Neural progenitor cell (in vitro differentiated cells): ENCODE measurements at places on chromosomes 12 and 14. TPM values are rescaled to one million over a fixed set of nuclear protein-coding genes. Genes with fewer than 3 reads are reported as not detected.

DNA sequence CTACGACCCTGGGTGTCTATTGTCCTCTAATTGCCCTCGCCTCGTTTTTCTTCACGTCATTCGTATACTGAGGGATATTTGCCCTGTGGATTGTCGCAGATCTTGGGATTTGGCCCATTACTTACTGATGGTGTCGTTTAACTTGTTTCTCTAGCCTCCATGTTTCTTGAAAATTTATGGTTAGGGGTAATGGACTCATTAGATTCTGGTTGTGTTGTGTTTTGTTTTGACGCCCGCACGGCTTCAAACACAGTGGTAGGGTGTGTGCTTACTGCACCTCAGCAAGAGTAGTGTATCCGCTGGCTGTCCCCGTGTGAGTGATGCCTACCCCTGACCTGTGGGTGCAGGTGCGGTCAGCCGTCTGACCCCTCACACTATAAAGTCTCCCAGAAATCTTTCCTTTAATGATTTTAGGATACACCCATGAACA lies 874 bp upstream of the RNU6-8 start:
- no peak overlapping the region for H3K27ac ChIP-seq
- H3K36me3 ChIP-seq = no peaks in the 10 kb centered on the region
- H3K4me3 ChIP-seq = peak overlapping the region; percentile 75
- peaks cover 18% of the 10 kb centered on the region for H3K27me3 ChIP-seq

DNA sequence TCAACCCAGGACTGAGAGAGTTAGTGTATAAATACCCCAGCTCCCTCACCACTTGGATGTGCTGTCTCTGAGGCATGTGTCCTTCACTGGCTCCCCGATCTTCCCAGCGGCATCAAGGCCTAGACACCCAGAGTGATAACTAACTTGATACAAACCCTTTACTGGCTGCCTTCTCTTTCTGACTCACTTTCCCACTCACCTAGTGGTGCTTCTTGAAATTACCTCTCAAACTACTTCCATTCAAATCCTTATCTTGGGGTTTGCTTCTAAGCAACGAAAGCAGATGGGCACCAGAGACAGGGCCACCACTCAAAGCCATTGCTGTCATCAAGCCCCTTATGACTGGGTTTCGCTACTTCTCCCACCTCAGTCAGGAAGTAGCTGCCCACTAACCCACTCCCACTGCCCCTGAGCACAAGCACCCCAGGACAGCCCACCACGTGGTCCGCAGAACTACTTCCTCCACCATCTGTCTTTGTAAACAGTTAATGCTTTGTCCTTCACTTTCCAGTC lies 17.2 kb downstream of the ZFP36L1 start:
- H3K36me3 ChIP-seq = no peaks in the 10 kb centered on the region
- no peak overlapping the region for H3K27ac ChIP-seq
- DNase-seq = no peak
- H3K4me1 ChIP-seq = peaks cover 8% of the 10 kb centered on the region
- H3K27me3 ChIP-seq = no peaks in the 10 kb centered on the region

DNA sequence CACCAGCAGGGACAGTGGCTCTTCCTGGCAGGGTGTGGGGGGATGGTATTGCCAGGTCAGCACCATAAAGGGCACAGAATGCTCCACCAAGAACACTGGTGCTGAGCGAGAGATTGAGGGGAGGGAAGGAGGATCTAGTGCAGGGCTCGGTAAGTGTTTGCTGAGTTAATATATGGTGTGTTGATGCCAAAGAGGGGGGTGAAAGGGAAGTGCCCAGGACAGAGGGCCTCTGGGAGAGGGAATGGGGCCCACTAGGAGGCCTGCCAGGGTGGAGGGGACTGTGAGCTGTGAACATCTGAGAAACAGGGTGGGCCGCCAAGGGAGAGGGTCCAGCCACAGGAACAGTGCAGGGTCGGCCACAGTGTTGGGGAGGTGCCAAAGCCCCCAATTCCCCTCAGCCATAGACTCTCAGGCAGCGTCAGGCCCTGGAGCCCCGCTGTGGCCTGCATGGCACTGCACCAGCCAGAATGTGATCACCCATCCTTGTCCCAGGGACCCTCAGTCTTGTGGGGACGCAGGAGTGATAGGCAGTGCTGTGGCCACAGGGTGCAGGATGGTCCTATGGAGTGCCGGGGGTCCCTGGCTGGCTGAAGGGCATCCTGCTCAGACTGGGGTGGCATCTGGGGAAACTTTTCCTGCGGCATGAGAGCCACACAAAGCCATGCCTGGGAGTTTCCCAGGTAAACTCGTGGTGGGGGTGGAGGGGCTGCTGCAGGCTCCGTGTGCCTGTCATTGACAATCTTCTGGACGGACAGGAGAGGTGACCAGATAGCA lies 11.9 kb downstream of the RIN3 start:
- no peaks in the 10 kb centered on the region for H3K27me3 ChIP-seq
- no peaks in the 10 kb centered on the region for H3K4me1 ChIP-seq
- no peak for DNase-seq
- H3K4me3 ChIP-seq = no peak overlapping the region

DNA sequence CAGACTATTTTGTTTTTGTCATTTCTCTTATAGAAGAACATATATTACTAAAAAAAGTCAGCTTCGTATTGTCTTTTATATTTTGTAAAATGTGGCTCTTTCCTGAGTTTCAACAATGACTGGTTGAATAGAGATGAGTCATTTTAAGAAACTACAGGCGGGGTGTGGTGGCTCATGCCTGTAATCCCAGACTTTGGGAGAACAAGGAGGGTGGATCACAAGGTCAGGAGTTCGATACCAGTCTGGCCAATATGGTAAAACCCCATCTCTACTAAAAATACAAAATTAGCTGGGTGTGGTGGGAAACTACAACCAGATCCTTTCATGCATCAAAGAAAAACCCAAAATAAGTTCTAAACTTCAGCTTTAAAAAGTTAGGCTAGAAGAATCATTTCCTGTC lies 28.8 kb downstream of the HECTD4 start:
- no peak overlapping the region for H3K4me3 ChIP-seq
- no peak overlapping the region for H3K27ac ChIP-seq
- no peak for DNase-seq
- H3K36me3 ChIP-seq = no peaks in the 10 kb centered on the region

GRCh38 chr12:110844551-110845338 lies 2.0 kb upstream of the CCDC63 start:
- H3K27me3 ChIP-seq = no peaks in the 10 kb centered on the region
- no peaks in the 10 kb centered on the region for H3K36me3 ChIP-seq
- DNase-seq = no peak

- no peak overlapping the region for H3K4me3 ChIP-seq
- H3K4me1 ChIP-seq = peaks cover 20% of the 10 kb centered on the region
- no peaks in the 10 kb centered on the region for H3K36me3 ChIP-seq
- DNase-seq = no peak
- no peak overlapping the region for H3K27ac ChIP-seq
- H3K27me3 ChIP-seq = peaks cover 43% of the 10 kb centered on the region
Observed at GRCh38 chr14:100467046-100467750, 120.0 kb downstream of the BEGAIN start.

- H3K36me3 ChIP-seq = no peaks in the 10 kb centered on the region
- H3K4me1 ChIP-seq = peaks cover 14% of the 10 kb centered on the region
- H3K27ac ChIP-seq = no peak overlapping the region
Observed at GRCh38 chr14:31927348-31927832, 149.7 kb upstream of the ARHGAP5 start.

GRCh38 chr12:46904406-46905238 lies 78.8 kb upstream of the SLC38A4 start:
- H3K36me3 ChIP-seq = no peaks in the 10 kb centered on the region
- no peaks in the 10 kb centered on the region for H3K27me3 ChIP-seq
- no peak overlapping the region for H3K4me3 ChIP-seq
- no peaks in the 10 kb centered on the region for H3K4me1 ChIP-seq

DNA sequence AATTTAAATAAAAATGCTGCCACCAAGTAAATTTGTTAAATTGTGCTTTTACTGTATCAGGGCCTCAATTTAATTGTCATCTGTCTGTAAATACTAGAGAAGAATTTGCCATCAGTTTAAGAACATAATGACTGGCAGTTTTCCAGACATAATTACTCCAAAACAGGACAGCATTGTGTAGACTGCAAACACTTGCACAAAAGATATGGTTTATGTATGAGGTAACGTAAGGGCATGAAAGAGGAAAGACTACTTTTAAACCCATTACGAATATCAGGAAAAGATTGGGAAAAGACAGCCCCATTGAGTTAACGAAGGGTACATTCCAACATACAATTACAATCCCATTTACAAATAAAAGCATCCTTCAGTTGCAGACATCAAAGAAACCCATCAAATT lies 59.8 kb upstream of the KRR1 start:
- H3K4me3 ChIP-seq = no peak overlapping the region
- DNase-seq = no peak
- H3K4me1 ChIP-seq = no peaks in the 10 kb centered on the region
- H3K27ac ChIP-seq = no peak overlapping the region
- no peaks in the 10 kb centered on the region for H3K27me3 ChIP-seq
- H3K36me3 ChIP-seq = no peaks in the 10 kb centered on the region

DNA sequence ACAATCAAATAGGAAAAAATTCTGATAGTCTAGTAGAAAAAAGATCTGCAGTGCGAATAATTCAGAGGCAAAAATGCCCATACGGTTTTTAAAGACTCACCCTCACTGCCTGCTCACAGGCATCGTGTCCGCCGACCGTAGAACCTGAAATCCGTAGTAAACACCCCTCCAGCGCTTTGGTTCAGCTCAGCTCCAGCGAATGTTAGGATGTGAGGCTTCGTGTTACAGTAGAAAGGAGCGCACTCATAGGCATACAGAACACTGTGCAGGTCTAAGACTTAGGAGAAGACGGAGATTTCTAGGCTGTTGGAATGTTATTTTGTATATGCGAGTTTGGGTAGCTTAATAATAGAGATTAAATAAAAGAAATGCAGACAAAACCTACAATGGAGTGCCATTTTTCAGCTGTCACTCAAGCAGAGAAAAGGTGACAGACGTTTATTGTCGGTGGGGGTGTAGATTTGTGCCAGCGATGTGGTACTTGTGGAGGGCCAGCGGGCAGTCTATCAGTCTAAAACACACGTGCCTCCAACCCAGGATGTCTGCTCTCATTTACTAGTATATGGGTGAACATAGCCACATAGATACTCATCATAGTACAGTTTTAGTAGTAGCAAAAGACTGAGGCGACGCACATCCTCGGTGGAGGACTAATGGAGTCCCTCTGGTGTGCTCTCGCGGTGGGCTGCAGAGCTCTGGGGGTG lies 25.7 kb downstream of the SFSWAP start:
- H3K4me3 ChIP-seq = no peak overlapping the region
- no peaks in the 10 kb centered on the region for H3K4me1 ChIP-seq
- H3K36me3 ChIP-seq = no peaks in the 10 kb centered on the region
- no peak overlapping the region for H3K27ac ChIP-seq

DNA sequence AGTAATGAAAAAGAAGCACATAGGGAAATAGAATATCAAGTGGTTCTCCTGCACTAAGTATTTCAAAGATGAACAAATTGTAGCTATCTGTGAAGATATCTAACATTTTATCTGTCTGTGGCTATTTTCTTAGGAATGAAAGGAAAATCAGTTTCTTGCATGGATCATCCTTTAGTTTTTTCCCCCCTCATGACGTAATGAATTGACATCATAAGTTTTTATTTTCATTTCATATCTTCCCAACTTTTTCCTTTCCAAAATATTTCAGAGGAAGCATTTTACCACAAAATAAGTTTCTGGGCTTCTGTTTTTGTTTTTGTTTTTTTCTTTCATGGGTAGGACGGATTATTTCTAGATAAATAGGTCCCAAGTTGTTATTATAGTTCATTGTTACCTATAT lies 996.6 kb downstream of the TMEM121 start:
- no peaks in the 10 kb centered on the region for H3K4me1 ChIP-seq
- H3K27me3 ChIP-seq = no peaks in the 10 kb centered on the region
- peaks cover 5% of the 10 kb centered on the region for H3K36me3 ChIP-seq
- H3K4me3 ChIP-seq = no peak overlapping the region
- no peak for DNase-seq

GRCh38 chr12:49827401-49828099 lies 663 bp downstream of the NCKAP5L start:
- H3K36me3 ChIP-seq = no peaks in the 10 kb centered on the region
- H3K27me3 ChIP-seq = no peaks in the 10 kb centered on the region
- no peak overlapping the region for H3K27ac ChIP-seq
- DNase-seq = peak; percentile 89
- peak overlapping the region; percentile 84 for H3K4me3 ChIP-seq

GRCh38 chr12:76702946-76703345 lies 61.0 kb upstream of the ZDHHC17 start:
- H3K4me1 ChIP-seq = peaks cover 18% of the 10 kb centered on the region
- no peak overlapping the region for H3K27ac ChIP-seq
- H3K36me3 ChIP-seq = no peaks in the 10 kb centered on the region
- no peak overlapping the region for H3K4me3 ChIP-seq
- DNase-seq = no peak

DNA sequence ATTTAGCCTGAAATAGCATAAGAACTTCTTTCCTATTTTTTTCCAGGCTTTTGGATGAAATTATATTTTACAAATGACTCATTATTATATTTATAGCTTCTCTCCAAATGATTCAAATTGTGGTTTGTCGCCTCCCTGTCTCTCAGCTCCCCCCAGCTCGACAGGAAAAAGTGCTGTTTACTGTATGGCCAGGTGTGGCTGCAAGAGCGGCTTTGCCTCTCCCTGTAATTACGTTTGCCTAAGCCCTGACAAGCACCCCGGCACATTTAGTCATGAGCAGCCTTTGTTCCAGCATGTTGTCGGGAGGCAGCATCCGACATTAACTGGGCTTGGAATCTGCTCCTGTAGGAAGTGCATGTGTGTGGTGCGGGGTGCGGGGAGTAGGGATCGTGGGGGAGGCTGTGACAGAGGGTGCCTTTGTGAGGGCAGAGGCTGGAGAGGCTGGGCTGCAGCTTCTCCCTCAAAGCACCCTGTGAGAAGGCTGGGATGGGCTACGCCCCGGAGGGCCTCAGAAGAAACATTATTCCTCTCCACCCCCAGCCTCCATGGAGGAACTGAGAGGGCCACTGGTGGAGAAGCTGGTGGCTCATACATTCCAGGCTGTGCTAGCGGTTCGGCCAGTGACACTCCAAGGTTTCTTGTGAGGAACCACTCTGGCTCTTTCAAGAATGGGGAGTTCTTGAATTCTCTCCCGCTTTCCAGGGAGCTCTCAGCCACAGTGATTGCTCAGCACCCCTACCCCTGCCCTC lies 42.1 kb upstream of the CTDSP2 start:
- no peak overlapping the region for H3K27ac ChIP-seq
- no peak overlapping the region for H3K4me3 ChIP-seq
- peaks cover 27% of the 10 kb centered on the region for H3K4me1 ChIP-seq
- no peaks in the 10 kb centered on the region for H3K36me3 ChIP-seq
- H3K27me3 ChIP-seq = no peaks in the 10 kb centered on the region

- no peaks in the 10 kb centered on the region for H3K27me3 ChIP-seq
- no peak overlapping the region for H3K27ac ChIP-seq
- no peaks in the 10 kb centered on the region for H3K36me3 ChIP-seq
- H3K4me3 ChIP-seq = no peak overlapping the region
- DNase-seq = no peak
Observed at GRCh38 chr12:26347300-26347699, 151.9 kb downstream of the SSPN start.

Gene DENND5B
- total RNA-seq = 21.2 and 24.2 TPM in 2 replicates

Gene EXOC3L4
- total RNA-seq = not detected in 2 replicates

Gene PAX9
- not detected in 2 replicates for total RNA-seq

Gene ST8SIA1
- total RNA-seq = 1.8 and 1.9 TPM in 2 replicates

Gene ENDOU
- total RNA-seq = not detected in 2 replicates

Gene CLEC1B
- not detected in 2 replicates for total RNA-seq

Gene TSPAN31
- 57.6 and 61.3 TPM in 2 replicates for total RNA-seq

Gene PTCSC3
- not detected in 2 replicates for total RNA-seq

Gene ADAMTS20
- total RNA-seq = 8.6 and 10.9 TPM in 2 replicates
